ENCODE measurements at places on chromosomes 7 and 10.

DNA sequence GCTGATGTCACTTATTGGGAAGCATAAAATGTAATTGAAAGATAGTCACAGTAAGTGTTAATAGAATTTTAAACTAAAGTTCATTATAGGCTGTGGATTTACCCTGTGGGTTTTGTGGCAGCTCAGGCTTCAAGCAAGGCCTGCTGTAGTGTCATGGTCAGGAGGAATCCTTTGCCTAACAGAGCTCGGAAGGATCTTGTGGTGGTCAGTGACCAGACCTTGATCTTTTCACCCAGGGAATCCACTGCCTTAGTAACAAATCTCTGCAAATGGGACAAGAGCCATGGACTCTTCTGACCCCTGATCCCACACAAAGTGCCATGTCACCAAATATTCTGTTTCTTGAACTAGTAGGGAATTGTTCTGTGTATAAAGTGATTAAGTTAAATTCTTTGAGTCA is 20.6 kb upstream of the HDAC9 start:
- DNase-seq: no peak

DNA sequence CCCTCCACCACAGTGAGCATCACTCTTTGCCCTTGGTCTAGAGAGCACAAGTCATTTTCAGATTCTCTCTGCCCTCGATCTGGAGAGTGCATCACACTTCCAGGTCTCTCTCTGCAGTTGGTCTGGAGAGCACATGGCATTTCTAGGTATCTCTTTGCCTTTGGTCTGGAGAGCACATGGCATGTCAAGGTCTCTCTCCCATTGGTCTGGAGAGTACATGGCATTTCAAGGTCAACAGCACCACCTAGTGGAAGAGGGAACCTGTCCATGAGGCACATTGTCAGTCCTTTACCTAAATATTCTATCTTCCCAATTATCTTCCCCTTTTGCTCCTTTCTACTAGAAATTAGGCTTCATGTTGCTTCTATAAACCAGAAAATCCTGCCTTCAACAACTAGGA is 1139.4 kb downstream of the XPNPEP1 start:
- no peak for DNase-seq

GRCh38 chr10:110601581-110601980 is 34.1 kb downstream of the SMC3 start:
- no peak for DNase-seq

GRCh38 chr7:29084832-29085231 is 61.5 kb downstream of the CPVL start:
- no peak for DNase-seq

DNA sequence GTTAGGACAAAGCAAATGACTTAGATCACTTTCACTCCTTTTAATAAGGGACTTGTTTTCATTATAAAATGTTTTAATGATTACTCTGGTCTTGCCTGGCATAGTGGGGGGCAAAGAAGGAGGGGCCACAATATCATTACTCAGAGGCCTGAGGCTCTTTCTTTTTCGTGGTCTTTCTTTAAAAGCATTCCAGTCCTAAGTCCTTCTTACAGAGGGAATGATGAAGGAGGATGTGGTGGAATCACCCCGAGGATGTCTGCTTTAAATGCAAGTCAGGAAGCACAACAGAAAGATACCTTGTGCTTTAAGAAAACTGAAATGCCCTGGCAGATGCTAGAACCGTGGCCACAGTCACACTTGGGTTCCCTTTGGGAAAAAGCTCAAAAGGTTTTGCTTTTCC is 379.1 kb downstream of the INHBA start:
- DNase-seq: no peak

DNA sequence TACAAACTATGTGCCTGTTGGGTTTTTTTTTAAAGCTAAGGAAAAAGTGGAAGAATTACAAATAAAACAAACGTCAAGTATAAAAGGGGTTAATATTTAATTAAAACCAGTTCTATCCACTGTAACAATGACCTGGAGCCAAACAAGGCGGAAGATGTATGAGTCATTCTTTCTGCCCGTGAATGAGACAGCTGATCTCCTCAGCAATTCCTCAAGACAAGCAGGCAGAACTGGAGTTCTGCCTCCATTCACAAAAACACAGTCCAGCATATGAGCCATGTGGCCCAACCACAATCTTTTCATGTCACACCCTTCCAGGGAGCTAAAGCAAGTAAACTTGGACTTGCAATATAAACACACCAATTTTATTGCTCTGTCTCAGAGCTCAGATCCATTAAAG is 8.4 kb downstream of the ETV1 start:
- no peak for DNase-seq

GRCh38 chr10:126549344-126549743 is 121.1 kb downstream of the C10orf90 start:
- DNase-seq: no peak

- DNase-seq: no peak
These were observed 3.9 kb downstream of the MTERF1 start for GRCh38 chr7:91876391-91877133.

- DNase-seq: no peak
These were observed 68.1 kb upstream of the GSDME start for GRCh38 chr7:24825381-24825794.

DNA sequence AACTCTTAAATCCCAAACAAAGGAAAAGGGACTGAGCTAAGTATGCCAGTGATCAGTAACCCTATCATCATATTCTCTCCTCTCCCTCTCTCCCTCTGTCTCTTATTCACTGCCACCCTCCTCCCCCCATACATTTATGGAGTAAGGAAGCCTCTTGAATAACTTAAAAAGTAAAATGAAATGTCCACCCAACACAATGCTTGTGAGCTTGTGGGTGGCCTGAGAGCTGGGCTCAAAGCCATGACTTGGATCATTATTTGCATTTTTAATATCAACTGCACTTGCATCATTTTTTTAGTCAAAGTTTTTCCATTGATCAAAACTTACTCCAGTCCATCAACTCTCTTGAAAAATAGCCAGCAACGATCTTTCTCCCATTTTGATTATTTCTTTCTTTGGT is 46.8 kb downstream of the FAM107B start:
- DNase-seq: no peak

GRCh38 chr7:71746006-71746405 is 614.1 kb downstream of the GALNT17 start:
- no peak for DNase-seq

GRCh38 chr10:102545997-102546396 is 42.2 kb downstream of the SUFU start:
- no peak for DNase-seq
